ENCODE measurements at places on chromosomes 7 and 10. TPM values are rescaled to one million over a fixed set of nuclear protein-coding genes. Genes with fewer than 3 reads are reported as not detected.

Gene PHKG1
- 0.22 TPM for total RNA-seq

Gene SPDYE16
- not detected for total RNA-seq

Gene HOXA10
- 36.7 TPM for total RNA-seq

Gene SOSTDC1
- not detected for total RNA-seq

- DNase-seq: no peak
Observed at GRCh38 chr10:125169279-125169678, 8.9 kb upstream of the CTBP2 start.

DNA sequence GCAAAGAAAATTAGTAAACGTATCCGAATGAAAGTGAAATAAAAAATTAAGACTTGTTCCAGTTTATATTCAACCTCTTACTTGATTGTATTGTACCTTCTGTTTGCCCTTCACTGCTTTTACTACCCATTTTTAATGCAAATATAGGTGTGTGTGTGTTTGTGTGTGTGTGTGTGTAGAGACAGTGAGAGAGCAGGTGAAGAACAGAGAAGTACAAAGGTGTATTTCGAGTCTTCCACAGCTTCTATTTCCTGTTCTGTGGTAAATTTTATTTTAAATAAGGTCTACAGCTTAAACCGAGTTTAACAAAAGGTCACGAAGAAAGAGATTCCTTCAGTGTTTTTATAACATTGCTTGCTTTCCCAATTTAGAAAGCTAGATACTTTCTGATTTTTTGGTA, 12.7 kb upstream of the SVIL start:
- no peak for DNase-seq

DNA sequence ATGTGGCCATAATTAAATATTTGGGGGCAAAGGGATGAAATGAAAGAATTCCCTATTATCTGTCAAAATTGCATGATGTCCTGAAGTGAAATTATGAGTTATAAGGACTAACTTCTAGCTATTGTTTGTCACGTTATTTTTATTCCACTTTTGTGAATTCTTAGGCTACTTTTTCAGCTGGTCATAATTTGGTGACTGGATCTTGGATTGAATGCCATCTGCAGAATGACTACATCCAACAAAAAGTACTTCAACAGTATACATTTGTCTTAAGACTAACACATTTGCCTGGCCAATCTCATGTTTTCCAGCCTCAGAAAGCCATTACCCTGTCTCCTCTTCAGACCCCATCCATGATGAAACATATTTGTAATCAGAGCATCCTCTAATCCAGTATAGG, 48.1 kb upstream of the WNT16 start:
- no peak for DNase-seq

- no peak for DNase-seq
Observed at GRCh38 chr10:93330824-93331223, 151.3 kb downstream of the MYOF start.

GRCh38 chr10:86662186-86663045, 5.9 kb upstream of the LDB3 start:
- DNase-seq: no peak

GRCh38 chr7:4040109-4040928, 641.8 kb upstream of the FOXK1 start:
- DNase-seq: no peak

DNA sequence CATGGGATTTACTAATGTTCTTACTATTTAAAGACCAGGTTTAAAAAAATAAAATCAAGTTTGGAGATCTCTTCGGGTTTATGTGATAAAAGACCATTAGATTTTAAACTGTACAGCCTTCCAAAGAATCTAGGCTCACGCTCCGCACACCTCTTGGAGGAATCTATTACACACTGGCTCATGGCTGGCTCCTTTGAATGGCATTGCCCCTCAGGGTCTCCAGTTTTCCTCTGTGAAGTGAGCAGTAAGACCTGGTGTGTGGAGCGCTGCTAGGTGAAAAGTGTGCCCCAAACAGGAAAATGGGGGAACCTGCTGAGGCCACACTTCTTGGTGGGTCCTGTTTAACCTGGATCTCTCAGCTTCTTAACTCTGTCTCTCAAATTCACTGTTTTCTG, 142.3 kb downstream of the KAT6B start:
- DNase-seq: no peak

- no peak for DNase-seq
Observed at GRCh38 chr7:94360926-94361325, 33.8 kb upstream of the COL1A2 start.

DNA sequence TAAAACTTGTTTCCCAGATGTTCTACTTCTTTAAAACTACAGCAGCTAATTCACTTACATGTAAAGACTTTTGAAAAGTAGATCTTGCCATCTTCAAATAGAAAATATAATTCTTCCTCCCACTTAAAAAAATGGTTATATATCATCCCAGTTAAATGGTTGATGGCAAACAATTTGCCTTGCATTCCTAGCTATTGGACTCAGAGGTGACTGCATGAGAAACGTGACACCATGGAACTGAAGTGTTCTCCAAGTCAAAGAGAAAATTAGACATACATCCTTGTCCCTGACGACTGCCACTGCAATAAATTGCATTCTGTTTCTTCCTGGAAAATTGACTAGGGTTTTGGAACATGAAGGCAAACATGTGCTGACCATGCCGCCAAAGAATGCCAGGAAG, 95.0 kb upstream of the POM121L12 start:
- DNase-seq: no peak

Data from epithelial cell of proximal tubule (primary cell).